Cardiac ventricle fibroblast (primary cell): ENCODE measurements at places on chromosomes 2 and 18. TPM values are rescaled to one million over a fixed set of nuclear protein-coding genes. Genes with fewer than 3 reads are reported as not detected.

ERBB4 gene
- not detected in 2 replicates for total RNA-seq

HDLBP gene
- 731 and 793 TPM in 2 replicates for total RNA-seq

STPG4 gene
- 0.20 TPM in 1 of 2 replicates, not detected in the other for total RNA-seq

TSPYL6 gene
- not detected in 2 replicates for total RNA-seq

PSD4 gene
- 0.69 and 1.4 TPM in 2 replicates for total RNA-seq

GPAT2 gene
- total RNA-seq, result 2.3 and 3.2 TPM in 2 replicates

RND3 gene
- total RNA-seq, result 69.7 and 97.6 TPM in 2 replicates

ITGA4 gene
- total RNA-seq, result 2.3 and 4.8 TPM in 2 replicates

COX7A2L gene
- 131 and 147 TPM in 2 replicates for total RNA-seq

ZSCAN30 gene
- 9.8 and 12.2 TPM in 2 replicates for total RNA-seq

SCYGR4 gene
- not detected in 2 replicates for total RNA-seq

ALPI gene
- not detected in 2 replicates for total RNA-seq

TTN gene
- total RNA-seq, result 0.05 and 0.06 TPM in 2 replicates

ANKRD30BL gene
- not detected in 2 replicates for total RNA-seq

LINC00305 gene
- total RNA-seq, result not detected in 2 replicates

PROKR1 gene
- not detected in 2 replicates for total RNA-seq

ELOA2 gene
- total RNA-seq, result not detected in 2 replicates

NEU4 gene
- not detected in 2 replicates for total RNA-seq

FAM136A gene
- total RNA-seq, result 19.4 and 19.8 TPM in 2 replicates

KLHL41 gene
- 1.00 and 1.7 TPM in 2 replicates for total RNA-seq

ANKRD30B gene
- total RNA-seq, result not detected in 2 replicates

CHRND gene
- total RNA-seq, result not detected in 2 replicates

OXER1 gene
- total RNA-seq, result not detected in 2 replicates

EHD3 gene
- 4.2 and 5.8 TPM in 2 replicates for total RNA-seq

NEU2 gene
- not detected in 2 replicates for total RNA-seq

SNORC gene
- total RNA-seq, result 0.20 and 0.50 TPM in 2 replicates

POTEI gene
- total RNA-seq, result not detected in 2 replicates

STAT4 gene
- 0.20 and 0.37 TPM in 2 replicates for total RNA-seq

CXCR4 gene
- total RNA-seq, result 3.2 and 5.7 TPM in 2 replicates

ACKR3 gene
- total RNA-seq, result 7.8 and 8.6 TPM in 2 replicates

ACVR1C gene
- total RNA-seq, result 0.06 and 0.10 TPM in 2 replicates

TUBA4B gene
- not detected in 2 replicates for total RNA-seq

TMEM169 gene
- 0.10 TPM in 1 of 2 replicates, not detected in the other for total RNA-seq

ZNF513 gene
- 3.0 and 5.4 TPM in 2 replicates for total RNA-seq

TRABD2A gene
- total RNA-seq, result 3.3 and 5.6 TPM in 2 replicates

DUSP19 gene
- total RNA-seq, result 1.9 and 4.2 TPM in 2 replicates

GPR45 gene
- not detected in 2 replicates for total RNA-seq

COLEC12 gene
- 73.4 and 73.8 TPM in 2 replicates for total RNA-seq

SDC1 gene
- total RNA-seq, result 1.6 and 2.4 TPM in 2 replicates

CCBE1 gene
- total RNA-seq, result 11.7 and 18.4 TPM in 2 replicates

DNAH7 gene
- 0.12 and 1.0 TPM in 2 replicates for total RNA-seq

GRP gene
- total RNA-seq, result not detected in 2 replicates

MBP gene
- total RNA-seq, result 9.0 and 19.0 TPM in 2 replicates

SIX3 gene
- not detected in 2 replicates for total RNA-seq

CKAP2L gene
- total RNA-seq, result 0.81 and 1.9 TPM in 2 replicates

BMP10 gene
- total RNA-seq, result not detected in 2 replicates

VIT gene
- 10.0 and 11.9 TPM in 2 replicates for total RNA-seq

SRD5A2 gene
- total RNA-seq, result not detected in 2 replicates

TANC1 gene
- 30.8 and 33.6 TPM in 2 replicates for total RNA-seq

POTEC gene
- not detected in 2 replicates for total RNA-seq

NT5DC4 gene
- total RNA-seq, result 0.12 TPM in 1 of 2 replicates, not detected in the other

EMX1 gene
- not detected in 2 replicates for total RNA-seq

CRYGD gene
- total RNA-seq, result not detected in 2 replicates

TMEM237 gene
- 12.2 and 16.4 TPM in 2 replicates for total RNA-seq

TUBA3D gene
- not detected in 2 replicates for total RNA-seq

GPR155 gene
- 1.5 and 2.5 TPM in 2 replicates for total RNA-seq

EFR3B gene
- total RNA-seq, result 0.24 and 0.50 TPM in 2 replicates
